Urinary bladder (tissue), 4 donors: ENCODE measurements at places on chromosomes 1 and 21.

DNA sequence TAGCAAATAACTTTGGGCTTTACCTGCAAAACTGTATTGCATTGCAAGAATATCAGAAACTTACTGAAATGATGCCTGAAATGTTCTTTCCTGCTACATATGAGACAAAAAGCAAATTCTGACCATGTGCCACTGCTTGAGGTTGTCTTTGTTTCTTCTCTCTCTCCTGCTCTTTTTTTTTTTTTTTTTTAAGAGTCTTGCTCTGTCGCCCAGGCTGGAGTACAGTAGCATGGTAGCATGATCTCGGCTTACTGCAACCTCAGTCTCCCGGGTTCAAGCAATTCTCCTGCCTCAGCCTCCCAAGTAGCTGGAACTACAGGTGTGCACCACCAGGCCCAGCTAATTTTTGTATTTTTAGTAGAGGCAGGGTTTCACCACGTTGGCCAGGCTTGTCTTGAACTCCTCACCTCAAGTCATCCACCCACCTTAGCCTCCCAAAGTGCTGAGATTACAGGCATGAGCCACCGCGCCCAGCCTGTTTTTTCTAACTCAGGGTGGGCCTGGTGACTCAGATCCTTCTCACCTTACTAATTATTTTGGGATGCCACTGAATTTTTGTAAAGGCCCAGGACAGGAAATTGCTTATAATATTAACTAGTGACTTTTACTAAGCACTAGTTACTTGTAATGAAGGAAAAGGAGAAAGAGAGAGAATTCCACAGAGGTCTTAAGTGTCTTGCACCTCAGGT is 35.9 kb downstream of the DNASE2B start:
- DNase-seq = no peak

GRCh38 chr1:203985044-203985443 is 87.9 kb upstream of the SOX13 start:
- no peak for DNase-seq

GRCh38 chr1:208088319-208088718 is 155.9 kb downstream of the PLXNA2 start:
- DNase-seq = no peak

DNA sequence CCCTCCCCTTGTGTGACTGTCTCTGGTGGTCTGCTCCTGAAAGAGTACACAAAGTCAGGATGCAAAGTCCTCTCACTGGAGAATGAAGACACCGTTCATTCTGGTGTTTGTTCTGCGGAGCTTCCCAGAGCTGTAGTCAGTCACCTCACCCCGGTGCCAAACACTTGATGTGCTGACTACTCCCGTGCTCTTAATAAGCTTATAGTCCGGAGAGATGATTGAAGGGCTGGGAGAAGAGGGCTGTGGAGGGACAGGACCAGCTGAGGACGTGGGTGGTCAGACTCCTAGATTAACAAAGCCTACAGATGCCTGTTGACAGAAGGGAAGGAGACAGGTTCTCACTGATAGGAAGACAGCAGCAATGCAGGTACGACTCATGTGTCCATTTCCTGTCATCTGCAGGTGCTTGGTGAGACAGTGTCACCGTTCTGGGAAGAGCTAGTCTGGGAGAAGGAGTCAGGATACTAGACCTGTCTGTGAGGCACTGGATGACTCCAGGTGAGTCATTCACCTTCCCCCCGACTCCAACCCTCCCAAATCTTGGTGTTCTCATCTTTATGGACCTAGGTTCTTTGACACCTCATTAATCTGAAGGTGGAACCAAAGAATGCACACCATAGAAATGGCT is 40.4 kb upstream of the LRRN2 start:
- no peak for DNase-seq

- no peak for DNase-seq
These were observed 4.6 kb downstream of the SPATC1L start for GRCh38 chr21:46179708-46180078.

GRCh38 chr1:226524547-226524946 is 24.0 kb upstream of the STUM start:
- DNase-seq = no peak
